HS-27A (cell line): ENCODE measurements at places on chromosomes 3 and 15.
A peak's percentile ranks its signal among the peaks of the same experiment; 100 is the strongest.

- DNase-seq, result no peak
Measured at GRCh38 chr3:173826416-173826815, 428.9 kb downstream of the NLGN1 start.

- DNase-seq, result no peak
Measured at GRCh38 chr3:54123003-54123775, 837 bp downstream of the CACNA2D3 start.

DNA sequence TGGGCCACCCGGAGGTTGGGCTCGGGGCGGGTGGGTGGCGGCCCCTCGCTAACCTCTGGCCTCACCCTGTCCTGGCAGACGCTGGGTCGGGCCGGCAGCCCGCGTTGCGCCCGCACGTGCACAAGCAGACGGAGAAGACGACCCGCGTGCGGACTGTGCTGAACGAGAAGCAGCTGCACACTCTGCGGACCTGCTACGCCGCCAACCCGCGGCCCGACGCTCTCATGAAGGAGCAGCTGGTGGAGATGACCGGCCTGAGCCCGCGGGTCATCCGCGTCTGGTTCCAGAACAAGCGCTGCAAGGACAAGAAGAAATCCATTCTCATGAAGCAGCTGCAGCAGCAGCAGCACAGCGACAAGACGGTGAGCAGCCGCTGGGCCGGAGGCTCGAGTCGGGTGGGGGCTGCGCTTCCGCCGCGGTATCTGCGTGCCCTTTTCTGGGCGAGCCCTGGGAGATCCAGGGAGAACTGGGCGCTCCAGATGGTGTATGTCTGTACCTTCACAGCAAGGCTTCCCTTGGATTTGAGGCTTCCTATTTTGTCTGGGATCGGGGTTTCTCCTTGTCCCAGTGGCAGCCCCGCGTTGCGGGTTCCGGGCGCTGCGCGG, 3.7 kb downstream of the ISL2 start:
- no peak for DNase-seq

- no peak for DNase-seq
Measured at GRCh38 chr3:143363276-143363675, 243.7 kb downstream of the CHST2 start.

GRCh38 chr3:136931606-136932005, 26.2 kb upstream of the IL20RB start:
- DNase-seq, result no peak

- no peak for DNase-seq
Measured at GRCh38 chr3:136989781-136990524, 32.2 kb downstream of the IL20RB start.

DNA sequence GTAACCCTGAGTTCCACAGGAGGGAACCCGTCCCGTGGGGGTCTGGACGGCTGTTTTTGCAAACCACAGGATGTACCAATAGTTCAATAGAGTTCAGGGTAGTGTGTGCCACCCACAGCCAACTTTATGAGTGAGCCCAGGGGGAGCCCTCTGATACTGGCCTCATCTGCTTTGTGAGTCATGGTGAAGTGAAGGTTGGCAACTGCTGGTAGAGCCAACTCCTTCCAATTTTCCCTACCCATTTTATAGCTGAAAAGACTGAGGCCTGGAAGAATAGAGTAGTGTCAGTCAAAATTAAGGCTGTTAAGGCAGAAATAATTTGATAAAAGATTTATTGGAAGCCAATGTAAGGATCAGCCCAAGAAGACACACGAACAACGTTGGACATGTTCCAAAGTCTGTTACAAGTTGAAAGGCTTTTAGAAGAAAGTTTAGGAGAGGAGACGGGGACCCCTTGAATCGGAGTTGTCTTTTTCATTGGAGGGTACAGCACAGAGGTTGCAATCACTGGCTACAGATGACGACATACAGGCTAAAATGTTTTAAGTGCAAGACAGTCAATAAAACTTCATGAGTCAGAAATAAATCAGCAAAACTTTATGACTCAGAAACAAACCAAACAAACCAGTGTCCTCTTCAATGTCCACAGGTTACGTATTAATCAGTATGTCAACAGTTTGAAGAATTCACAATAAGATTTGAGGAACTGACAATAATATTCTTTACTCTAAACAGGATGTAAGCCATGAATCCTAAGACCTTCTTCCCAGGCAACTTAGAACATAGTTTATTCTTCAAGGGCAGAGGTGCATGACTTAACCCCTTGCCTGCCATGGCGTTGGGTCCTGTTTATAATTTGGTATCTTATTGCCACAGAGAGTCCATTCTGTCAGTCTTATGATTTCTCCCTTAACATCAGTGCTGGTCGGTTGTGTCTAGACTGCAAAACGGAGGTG, 62.9 kb upstream of the NR2E3 start:
- DNase-seq, result peak; percentile 79

GRCh38 chr3:20321391-20322047, 135.5 kb upstream of the SGO1 start:
- no peak for DNase-seq

DNA sequence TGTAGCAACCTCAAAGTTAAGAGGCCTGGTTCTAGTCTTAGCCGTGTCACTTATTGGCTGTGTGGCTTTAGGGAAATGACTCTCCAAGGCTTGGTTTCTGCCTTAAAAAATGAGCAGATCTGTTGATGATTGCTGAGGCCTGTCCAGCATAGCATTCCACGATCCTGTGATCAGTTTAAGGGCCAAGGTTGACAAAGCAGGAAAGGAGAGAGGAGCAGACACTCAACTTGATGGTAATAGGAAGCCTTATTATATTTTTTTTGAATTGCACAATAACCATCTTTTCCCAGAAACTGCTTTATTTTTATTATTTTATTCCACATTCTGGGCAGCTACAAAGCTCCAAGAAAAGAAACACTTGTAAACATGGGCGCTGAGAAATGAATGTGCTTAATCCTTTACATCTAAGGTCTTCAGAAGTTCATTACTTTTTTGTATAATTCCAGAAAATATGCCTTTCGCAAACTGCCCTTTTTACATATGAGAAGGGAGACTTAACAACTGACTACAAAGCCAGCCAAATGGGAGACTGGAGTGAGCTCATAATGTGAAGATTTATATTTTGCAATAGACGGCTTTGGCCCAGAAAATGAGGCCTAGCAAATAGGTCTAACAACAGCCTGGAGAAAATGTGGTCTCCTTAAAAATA, 241.0 kb downstream of the ATP8B4 start:
- DNase-seq, result no peak
